ENCODE measurements at places on chromosomes 3 and 15.

DNA sequence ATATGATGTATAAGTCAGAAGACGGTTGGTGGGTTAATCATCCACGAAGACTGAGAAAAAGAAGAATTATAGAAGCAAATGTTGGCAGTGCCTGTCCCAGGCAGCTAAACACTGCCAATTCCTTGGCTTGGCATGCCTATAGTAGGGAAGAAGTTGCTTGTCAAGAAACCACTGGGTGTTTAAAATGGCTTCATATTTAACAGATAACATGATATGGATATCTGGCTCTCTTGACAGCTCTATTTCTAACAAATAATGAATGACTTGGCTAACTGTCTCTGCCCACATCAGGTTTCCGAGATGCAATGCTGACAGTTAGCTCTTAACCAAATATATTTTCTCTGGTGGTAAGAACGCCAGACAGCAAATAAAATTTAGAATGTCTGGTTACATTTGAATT is 341.7 kb upstream of the KCNMB2 start:
- DNase-seq, result no peak

DNA sequence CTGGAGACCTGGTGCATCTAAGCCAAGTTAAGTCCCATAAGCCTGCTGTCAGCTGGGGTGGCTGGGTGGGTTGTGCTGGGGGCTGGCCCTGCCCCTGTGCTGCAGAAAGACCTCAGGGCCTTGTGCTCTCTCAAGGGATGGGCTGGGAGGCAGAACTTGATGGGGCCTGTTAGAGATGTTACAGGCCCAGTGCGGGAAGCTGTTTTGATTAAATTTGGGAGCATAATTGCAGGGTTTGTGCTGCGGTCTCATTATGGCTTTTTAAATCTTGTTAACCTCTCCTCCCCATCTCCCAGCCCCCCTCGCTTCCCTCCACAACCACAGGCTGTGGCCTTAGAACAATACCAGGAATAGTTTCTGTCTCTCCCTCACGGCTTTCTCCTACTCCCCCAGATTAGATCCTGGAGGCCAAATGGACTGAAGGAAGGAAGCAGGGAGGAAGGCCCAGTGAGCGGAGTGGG is 87.6 kb upstream of the TLE3 start:
- no peak for DNase-seq

DNA sequence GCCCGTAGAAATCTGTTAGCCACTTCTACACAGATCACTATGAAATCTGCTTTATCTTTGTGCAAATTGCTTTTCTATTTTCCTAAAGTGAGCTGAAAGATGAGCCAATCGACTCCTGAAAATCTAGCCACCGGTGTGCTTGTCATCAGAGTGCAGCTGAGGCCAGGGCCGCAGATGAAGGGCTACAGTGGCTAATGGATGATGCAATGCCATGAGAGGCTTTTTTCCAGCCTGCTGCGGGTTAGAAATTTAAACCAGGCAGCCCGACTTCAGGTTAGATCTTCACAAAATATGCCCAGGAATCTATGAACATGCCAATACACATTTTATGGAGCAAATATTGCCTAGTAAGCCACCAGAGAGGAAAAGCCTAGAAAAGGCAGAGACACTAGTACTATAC is 948.2 kb upstream of the CFAP20DC start:
- no peak for DNase-seq

GRCh38 chr3:27500035-27500434 is 15.9 kb upstream of the SLC4A7 start:
- DNase-seq, result no peak

DNA sequence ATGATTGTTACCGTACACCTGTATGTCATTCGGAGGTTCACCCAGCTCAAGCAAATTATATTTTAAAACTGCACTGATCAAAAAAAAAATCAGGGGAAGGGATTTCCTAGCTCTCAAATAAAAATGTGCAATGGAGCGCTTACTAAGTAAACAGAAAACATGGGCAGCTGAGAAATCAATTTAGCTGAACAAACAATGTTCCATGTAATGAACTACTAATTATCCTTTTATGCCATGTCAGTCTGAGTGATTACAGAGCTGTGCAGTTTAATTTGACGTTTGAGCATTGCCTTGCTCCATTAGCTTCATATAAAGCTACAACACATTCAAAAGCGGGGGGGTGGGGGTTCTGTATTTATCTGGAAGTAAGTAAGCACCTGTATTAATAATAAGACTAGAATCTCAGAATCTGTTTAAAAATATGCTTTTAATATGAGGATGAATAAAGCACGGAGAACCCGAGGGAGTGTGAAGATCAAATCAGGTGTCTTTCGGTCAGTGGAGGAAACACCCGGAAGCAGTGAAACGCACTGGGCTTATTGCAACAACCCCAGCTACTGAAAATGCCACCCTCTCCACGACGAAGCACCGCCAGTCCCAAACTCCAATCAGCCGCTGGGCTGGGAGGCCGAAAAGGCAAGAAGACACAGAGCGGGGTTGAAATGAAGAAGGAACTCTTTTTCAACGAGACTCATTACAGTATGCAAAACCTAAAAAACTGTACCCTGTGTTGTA is 196.5 kb upstream of the ATP11B start:
- peak; percentile 58 for DNase-seq

GRCh38 chr15:90103701-90104329 is 1.5 kb upstream of the IDH2 start:
- DNase-seq, result no peak

DNA sequence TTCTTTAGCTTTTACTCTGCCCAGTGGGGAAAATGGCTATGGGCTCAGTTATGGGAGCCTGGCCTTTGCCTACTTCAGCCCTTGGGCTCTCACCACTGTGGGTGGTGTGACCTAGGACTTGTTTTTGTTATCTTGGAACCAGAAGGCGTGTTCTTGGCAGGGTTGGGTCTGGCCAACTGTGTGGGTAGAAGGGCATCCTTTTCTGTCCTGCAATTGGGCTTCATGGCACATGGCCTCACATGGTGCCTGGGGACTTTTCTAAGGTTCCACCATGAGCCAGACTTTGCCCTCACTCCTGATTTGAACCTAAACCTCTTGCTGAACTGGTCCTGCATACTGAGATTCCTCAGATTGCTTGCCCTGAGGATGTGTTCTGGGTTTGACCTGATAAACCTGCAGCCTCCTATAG is 1.7 kb downstream of the GLYCTK start:
- DNase-seq, result no peak

Data from NCI-H1092 (cell line).